ENCODE measurements at places on chromosomes 7 and 10.
A peak's percentile ranks its signal among the peaks of the same experiment; 100 is the strongest.

- DNase-seq, result no peak
Observed at GRCh38 chr10:133161486-133162109, 1.6 kb downstream of the KNDC1 start.

- peak; percentile 61 for DNase-seq
Observed at GRCh38 chr7:80135309-80136104, 876 bp downstream of the GNAI1 start.

- DNase-seq, result peak; percentile 86
Observed at GRCh38 chr7:30911561-30911969, at the start of gene AQP1. Gene AQP1, plus strand, starts transcription at chr7:30911853. Its CDS starts 57 bp downstream, at chr7:30911910.

DNA sequence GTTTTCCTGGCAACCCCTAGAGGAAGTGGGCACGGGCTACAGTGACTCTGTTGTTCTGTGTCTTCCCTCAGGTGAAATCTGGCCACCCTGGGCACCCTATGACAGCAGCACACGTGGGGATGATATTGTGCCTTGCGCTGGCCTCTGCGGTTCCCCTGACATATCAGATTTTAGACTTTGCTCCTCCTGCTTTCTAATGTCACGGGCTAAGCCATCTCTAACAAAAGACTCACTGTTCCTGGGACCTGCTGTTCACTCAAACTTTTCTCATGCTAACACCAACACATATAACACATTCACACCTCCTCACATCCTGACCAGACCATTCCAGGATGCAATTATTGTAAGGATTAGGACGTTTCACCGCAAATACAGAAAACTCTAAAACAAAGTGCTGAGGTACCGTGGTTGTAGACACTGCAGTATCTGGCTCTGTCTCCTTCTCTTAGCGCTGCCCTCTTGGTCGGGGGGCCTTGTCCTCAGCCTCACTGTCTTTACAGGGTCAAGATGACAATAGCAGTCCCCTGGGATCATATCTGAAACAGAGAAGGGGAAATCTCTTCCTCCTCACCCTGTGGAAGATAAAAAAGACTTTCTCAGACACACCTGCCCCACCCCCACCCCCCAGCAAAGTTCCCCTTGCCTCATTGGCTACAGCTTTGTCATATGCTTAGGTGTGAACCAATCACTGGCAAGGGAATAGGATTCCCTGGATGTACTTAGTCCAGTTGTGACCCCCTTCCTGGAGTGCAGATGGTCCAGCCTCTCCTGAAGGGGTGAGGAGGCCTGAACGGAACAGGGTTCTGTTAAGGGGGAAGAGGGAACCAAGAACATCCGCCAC, 14.1 kb downstream of the CHN2 start:
- no peak for DNase-seq

- no peak for DNase-seq
Observed at GRCh38 chr7:96800122-96800521, 90.5 kb upstream of the SEM1 start.

DNA sequence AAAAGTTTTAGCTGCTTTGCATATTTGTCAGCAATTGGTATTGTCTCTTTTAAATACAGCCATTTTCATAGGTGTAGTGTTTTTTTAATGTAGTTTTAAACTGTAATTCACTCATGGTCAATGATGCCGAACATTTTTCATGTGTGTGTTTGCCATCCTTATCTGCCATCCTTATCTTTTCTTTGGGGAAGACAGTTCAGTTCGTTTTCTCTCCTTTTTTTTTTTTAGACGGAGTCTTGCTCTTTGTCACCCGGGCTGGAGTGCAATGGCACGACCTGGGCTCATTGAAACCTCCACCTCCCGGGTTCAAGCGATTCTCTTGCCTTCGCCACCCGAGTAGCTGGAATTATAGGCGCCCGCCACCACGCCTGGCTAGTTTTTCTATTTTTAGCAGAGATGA, 545.3 kb downstream of the CNTNAP2 start:
- DNase-seq, result no peak

DNA sequence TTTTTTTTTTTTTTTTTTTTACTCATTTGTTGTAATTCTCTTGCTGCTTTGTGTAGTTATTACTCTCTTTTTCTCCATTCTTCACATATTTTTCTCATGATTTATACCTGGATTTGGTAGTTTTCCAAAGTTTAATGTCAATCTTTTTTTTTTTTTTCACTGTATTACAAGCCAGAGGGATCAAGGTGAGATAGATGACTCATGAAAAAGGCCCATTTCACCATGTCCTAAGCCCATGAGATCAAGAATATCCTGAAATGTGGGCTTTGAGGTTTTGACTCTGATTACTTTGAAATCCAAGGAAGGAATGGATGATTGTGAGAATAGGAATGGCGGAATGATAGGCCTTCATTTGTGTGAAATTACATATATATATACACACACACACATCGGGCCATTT, 31.1 kb downstream of the TAX1BP1 start:
- DNase-seq, result no peak

GRCh38 chr10:72006026-72006425, 41.8 kb downstream of the CHST3 start:
- no peak for DNase-seq

GRCh38 chr7:131688738-131689661, 132.6 kb upstream of the PODXL start:
- DNase-seq, result peak; percentile 55

Measured in muscle of arm (tissue), 14 donors.